ENCODE measurements at places on chromosomes 7 and 10.
A peak's percentile ranks its signal among the peaks of the same experiment; 100 is the strongest.

DNA sequence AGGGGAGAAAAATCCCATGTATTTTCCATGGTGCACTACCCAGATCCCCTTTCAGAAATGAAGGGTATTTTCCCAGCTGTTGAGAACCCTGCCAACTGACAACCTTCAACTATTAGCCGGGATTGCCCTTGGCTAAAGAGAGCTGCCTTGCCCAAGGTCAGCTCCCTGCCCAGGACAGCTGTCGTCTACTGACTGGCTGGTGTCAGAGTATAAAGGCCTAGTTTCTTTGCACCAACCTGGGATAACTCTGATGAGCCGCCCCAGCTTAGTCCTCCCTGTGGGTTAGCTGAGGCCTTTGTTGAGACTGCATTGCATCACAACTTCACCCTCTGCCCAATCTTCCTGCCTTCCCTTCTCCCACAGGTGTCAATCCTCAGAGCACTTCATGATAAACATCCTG, 147.2 kb upstream of the RHEB start:
- DNase-seq, result no peak

- peak; percentile 57 for DNase-seq
These were observed 173.6 kb upstream of the IMMP2L start for GRCh38 chr7:111735661-111736551.

DNA sequence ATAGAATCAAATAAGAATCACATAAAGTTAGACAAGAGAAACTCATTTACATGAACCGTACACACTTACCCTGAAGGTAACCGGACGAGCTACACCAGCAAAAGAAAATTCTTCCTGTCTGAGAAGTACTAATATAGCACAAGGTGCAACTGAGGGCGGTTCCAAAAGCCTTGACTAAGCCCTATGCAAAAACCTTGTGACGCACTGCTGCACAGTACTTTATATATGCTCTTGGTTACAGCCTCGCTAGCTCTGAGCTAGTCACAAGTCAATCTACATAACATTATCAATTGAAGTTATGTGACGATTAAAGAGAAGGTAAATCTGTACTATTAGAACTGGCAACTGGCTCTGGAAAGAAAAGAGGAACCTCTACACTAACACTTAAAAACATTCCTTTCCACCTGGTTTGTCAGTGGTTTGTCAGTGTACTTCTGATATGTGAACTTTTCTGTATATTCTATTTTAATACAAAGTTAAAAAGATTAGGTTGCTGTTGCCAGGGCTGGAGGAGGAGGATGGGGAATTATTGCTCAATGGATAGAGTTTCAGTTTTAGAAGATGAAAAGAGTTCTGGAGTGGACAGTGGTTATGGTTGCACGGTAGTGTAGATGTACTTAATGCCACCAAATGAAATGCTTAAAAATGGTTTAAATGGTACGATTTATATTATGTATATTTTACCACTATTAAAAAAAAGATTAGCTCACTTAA, 21.6 kb downstream of the NT5C3A start:
- DNase-seq, result peak; percentile 89

DNA sequence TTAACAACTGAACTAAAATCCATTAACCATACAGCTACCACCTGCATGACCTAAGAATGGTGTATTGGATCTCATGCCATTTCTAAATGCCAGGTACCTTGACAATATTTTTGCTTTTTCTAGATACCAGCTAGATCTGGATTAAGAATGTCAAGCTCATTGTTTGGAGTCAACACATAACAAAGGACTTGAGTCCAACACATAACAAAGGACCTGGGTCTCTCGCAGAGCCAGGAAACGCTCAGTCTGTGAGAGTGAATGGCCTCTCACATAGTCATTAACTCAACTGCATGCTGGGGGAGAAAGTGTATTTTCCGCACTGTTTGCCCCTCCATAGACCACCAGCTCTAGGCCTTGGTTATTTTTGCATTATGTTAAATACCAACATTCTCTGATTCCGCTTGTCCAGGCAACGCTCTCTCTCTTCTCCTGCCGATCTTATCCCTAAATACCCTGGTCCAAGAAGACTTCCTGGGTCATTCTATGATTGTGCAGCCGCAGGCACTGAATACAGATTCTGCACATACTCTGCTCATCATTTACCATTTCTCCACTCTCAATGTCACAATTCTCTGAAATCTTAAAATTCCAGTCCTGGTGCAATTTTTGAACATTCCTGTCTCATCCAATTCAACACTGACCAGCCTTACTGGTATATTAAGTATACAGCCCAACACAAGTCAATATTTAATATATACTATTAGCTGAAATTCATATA, 31.2 kb downstream of the ITIH5 start:
- no peak for DNase-seq

DNA sequence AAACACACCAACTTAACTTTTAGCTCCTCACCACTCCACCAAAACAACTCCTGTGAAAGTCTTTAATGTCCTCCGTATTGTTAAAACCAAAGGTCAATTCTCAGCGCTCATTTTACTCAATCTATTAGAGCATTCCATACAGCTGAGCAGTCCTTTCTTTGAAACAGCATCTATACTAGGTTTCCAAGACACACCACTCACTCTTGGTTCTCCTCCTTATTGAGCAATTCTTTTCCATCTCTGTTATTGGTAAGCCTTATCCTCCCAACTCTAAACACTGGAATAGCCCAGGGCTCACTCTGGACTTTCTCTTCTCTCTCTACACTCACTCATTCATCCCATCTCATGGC, 34.9 kb downstream of the COA1 start:
- no peak for DNase-seq

DNA sequence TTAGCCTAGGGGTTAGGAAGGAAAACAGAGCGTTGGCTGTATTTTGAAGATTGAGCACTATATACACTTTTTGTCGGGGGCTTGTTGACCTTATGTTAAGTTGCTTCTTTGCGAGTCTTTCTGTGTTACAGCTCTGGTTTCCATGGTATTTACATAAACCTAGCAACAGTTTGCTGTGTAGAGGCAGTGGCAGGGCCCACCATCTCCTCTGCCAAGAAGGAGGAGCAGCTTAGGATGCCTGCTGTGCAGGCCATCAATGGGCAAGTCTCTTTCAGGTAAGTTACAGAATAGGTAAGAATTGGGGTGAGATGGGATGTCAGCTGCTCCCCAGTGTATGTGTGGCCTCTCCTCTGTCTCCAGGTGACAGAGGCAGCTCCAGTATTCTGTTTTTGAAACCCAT, 485.5 kb downstream of the LRMDA start:
- DNase-seq, result no peak

GRCh38 chr7:28564033-28564432, 151.7 kb downstream of the CREB5 start:
- no peak for DNase-seq

DNA sequence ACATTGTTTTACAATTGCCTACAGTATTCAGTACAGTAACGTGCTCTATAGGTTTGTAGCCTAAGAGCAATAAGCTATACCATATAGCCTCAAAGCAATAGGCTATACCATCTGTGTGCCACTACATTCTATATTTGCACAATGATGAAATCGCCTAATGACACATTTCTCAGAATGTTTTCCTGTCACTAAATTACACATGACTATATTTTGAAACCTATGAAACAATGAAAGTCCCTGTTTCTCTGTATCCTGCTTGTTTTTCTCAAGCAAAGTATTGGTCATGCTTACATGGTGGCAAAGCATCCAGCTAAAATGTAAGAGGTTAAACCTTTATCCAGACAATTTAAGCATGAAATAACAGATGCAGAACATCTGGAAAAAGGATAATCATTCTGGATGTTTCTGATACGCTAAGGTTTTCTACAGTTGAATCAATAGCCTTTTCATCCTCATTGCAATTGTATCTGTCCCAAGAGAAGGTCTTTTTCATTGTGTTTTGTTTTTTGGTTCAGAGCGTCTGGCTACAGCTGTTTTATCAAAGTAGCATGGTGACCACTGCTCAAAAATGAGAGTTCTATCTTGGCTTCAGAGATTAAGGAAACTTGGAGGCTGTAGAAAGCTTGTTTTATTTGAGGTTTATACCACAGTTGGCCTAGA, 81.7 kb downstream of the CSTF2T start:
- DNase-seq, result no peak

DNA sequence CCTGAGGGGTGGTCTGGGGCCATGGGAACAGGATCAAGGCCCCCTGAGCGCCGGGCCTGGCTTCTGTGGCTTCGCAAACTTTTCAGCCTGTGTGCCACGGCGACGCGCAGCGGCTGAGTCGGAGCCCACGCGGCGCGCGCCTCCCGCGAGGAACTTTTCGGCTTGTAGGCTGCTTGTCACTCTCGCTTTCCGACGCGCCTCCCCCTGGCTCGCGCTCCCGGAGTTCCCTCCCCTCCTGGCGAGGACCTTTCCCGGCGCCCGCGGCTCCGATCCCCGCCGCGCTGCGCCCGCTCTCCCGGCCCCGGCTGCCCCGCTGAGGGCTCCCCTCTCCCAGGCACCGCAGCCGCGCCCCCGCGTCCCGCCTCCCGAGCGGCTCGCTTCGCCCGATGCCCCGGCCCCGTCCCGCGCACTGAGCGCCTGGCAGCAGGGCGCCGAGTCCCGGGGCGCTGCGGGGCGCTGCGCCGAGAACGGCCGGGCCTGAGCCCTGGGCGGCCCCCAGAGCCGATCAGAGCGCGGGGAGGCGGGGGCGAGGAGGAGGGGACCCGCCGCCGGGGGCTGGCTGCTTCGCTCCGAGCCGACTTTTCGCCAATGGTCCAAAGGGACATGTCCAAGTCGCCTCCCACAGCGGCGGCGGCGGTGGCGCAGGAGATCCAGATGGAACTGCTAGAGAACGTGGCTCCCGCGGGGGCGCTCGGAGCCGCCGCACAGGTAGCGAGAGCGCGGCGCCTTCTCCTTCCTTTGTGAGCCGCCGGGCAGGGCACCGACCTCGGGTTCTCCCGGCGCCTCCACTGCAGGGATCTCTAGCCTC, at the start of gene CACNB2:
Gene CACNB2, plus strand, starts transcription at position 276 of the 808 bp plus-strand sequence.
- DNase-seq, result no peak

DNA sequence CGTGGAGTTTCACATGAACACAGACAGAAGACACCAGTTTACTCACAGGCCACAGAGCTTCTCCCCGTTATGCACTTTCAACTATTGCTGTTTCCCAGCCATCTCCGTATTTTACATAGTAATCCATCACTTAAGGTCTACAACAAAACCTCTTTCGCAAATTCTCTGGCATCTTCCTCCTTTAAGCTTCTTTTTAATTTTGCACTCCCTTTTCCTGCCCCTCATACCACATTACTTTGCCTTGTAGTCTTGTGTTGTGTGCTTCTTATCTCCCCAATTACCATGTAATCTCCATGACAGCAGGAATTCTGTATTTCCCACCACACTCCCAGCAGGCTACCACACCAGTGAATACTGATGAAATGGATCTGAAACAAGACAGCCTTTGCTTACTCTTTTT, 87.3 kb downstream of the ODAD2 start:
- no peak for DNase-seq

- DNase-seq, result no peak
These were observed 67.9 kb downstream of the ADD3 start for GRCh38 chr10:110075686-110076085.

- DNase-seq, result no peak
These were observed 107.7 kb upstream of the EEPD1 start for GRCh38 chr7:36045326-36045725.

- DNase-seq, result no peak
These were observed 373.6 kb downstream of the CDC14C start for GRCh38 chr7:49297958-49298357.

DNA sequence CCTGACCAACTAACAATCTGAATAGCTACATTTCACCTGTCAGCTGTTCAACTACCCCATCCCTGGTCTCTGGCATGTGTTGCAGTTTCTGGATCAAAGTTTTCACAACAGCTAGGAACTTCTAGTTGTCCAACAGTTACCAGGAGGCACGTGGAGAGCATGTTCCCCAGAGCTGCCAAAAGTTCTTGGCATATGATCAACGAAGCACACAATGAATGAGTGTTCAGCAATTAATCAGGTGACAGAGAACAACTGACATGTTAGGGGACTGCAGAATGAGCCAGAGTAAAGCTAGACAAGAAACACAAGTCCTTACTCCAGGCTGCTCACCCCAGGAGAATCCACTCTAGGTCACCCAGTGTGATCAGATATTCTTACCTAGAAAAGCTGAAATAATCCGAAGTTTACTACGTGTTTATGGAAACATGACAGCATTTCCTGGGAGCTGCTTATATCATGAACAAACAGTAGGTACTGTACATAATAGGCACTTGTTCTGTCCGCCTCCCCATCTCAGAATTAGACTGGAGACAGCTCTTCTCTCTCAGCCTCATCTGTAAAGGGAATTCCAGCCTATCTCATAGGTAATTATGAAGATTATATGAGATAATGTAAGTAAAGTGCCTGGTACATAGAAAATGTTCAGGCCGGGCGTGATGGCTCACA, 50.6 kb downstream of the ZNF438 start:
- DNase-seq, result no peak

- DNase-seq, result no peak
These were observed 17.7 kb downstream of the FGFR2 start for GRCh38 chr10:121580276-121581116.

Data from CD4-positive, alpha-beta T cell (primary cell).